ENCODE measurements at places on chromosomes 12 and 14. TPM values are rescaled to one million over a fixed set of nuclear protein-coding genes. Genes with fewer than 3 reads are reported as not detected.

The PPP2R5E gene
- polyA plus RNA-seq, result 33.3 TPM

The OR10AD1 gene
- not detected for polyA plus RNA-seq

The ANKRD13A gene
- 156 TPM for polyA plus RNA-seq

The OR6C2 gene
- not detected for polyA plus RNA-seq

The MOAP1 gene
- 53.8 TPM for polyA plus RNA-seq

The CLEC4A gene
- polyA plus RNA-seq, result 6.9 TPM

The E2F7 gene
- not detected for polyA plus RNA-seq

The KIF5A gene
- polyA plus RNA-seq, result not detected

The RPGRIP1 gene
- polyA plus RNA-seq, result 0.14 TPM

The PTPRQ gene
- polyA plus RNA-seq, result not detected
